Stimulated activated CD8-positive, alpha-beta memory T cell treated with anti-CD3 and anti-CD28 coated beads, Interleukin-15, amount 100 ng/mL, for 4 hours (primary cell): ENCODE measurements at places on chromosomes 2 and 18.

GRCh38 chr2:44799105-44799504 is 142.4 kb upstream of the SIX3 start:
- no peak for DNase-seq

DNA sequence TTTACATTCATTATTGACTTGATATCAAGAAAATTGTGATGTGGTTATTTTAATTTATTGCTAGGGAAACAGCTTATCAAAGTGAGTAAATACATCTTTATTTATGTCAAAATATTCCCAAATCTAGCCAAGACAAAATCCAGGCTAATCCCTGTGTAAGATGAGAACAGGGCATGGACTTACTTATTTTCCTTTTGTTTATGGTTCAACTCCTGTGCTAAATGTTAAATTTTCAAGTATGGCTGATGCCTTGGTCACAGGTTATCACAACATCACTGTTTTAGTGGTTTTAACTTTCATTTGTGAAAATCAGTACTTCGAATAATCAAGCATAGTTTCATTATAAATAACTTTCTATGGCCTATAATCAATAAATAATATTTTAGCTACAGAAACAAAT is 657.0 kb upstream of the SYT4 start:
- DNase-seq = no peak

- no peak for DNase-seq
Observed at GRCh38 chr2:183078163-183078463, 434 bp upstream of the DUSP19 start.

DNA sequence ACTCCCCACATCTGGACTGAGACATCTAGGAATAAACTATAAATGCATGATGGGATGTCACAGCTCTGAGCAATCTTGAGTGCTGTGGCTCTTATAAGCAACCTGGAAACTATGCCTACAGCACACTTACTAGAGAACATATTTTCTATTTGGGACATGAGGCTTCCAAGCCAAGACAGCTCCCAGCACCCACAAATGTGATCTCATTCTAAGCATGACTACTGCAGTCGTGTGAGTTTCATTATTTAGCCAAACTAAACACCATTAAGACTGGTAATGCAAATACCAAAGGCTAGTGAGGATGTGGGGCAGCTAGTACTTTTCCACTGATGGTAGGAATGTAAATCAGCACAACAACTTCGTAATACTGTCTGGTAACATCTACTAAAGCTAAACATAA is 72.5 kb downstream of the RTTN start:
- DNase-seq = no peak

GRCh38 chr2:78977661-78978145 is 47.8 kb upstream of the REG3G start:
- no peak for DNase-seq

DNA sequence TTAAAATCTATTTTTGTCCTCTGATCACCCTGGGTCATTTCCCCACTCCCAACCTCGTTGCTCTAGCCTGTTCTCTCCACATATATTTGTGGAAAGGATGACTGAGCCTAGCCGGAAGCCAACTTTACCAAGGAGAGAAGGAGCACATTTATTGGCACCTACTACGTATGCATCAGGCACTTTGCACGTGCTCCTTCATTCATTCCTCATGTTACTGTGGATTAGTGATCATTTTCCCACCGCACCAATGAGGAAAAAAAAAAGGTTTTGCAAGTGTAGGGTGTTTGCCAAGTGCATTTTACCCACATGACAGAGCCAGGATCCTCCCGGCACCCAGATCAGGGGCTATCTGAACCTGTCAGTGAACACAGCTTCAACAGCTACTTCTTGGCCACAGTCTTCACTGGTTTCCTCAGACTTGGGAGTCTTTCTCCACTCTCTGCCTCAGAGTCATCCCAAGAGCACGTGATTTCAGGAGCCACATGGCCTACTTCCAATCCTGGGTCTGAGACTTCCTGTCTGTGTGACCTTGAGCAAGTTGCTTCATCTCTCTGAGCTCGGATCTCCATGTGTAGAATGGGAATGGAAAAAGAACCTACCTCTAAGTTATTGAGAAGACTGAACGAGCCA is 1.9 kb upstream of the C1QL2 start:
- DNase-seq = no peak

DNA sequence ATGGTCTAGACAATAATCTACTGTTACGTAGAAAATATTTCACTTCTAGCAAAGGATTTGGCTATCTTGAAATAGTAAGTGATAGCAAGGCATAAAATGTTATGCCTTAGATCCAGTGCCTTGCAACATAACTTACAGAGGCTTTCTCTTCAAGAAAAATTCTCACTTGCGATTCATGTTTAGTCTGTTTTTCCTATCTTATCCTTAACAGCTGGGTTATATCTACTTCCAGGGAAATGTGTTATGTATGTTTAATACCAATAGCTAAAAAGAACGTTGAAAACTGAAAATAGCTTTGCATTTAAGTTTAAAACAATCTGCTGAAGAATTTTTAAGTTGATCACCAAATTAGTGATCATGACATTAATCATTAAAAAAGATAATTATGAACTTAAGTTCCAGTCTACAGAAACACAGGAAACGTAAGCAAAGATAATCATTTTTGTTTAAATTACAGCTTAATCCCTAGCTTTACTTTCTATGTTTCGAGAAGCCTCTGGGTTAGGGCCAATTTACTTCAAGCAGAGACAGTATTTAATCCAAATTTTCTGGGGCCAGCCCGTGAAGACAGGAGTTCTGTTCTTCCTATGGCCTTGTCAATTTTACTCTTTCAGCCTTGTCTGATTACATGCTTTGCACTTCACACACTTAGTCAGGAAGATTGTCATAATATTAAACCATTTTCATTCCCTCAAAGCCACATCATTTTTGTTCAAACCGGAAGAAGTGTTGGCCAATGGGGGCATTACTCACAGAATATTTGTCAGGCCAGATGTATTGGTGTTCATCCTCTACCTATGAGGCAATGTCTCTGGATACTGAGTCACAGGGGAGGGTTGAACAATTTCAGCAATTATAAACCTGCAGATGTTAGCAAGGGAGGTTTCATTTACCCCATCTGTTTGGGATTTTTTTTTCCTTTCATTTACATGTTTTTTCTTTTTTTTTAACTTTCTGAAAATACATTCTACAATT is 1132.9 kb upstream of the ZEB2 start:
- DNase-seq = no peak

GRCh38 chr18:9914584-9915290 is 921 bp downstream of the VAPA start:
- peak; percentile 62 for DNase-seq

- no peak for DNase-seq
Observed at GRCh38 chr2:157780211-157780610, 95.9 kb downstream of the ACVR1 start.

- no peak for DNase-seq
Observed at GRCh38 chr18:48996901-48997463, 46.2 kb upstream of the SMAD7 start.

GRCh38 chr2:24330161-24330560 is 30.2 kb downstream of the ITSN2 start:
- no peak for DNase-seq

- DNase-seq = no peak
Observed at GRCh38 chr2:241496904-241497877, 11.2 kb downstream of the STK25 start.

DNA sequence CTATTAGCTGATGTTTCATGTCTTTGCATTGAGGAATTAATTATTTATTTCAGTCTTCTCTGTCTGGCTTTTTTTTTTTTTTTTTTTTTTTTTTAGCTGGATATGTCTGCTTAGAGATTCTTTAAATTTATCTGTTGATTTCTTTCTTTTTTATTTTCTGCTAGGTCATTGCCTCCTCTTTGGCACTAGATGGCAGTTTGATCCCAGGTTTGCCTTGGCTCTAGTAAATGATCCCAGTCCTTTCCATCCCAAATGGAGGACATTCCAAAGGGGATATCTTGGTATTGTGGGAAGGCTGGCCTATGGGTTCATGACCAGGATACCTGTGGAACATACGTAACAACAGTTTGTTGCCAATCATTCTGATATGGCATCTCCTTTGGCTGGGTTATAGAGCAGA is 339.5 kb upstream of the GCFC2 start:
- no peak for DNase-seq

DNA sequence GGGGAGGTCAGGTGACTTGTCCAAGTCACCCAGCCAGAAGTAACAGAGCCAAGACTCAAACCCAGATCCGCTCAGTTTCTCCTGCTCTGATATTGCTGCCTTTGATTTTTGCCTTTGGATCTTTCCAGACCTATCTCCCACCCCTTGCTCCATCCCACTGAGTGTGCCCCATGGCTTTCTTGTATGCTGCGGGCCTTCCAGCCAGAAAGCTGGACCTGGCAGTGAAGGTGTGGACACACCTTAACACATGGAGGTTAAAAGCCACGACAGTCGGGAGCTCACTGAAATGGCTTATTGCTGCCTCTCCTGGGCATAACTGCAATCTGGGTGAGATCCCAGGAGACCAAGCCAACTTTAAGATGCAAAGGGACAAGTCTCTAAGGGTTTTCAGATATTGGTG is 86.7 kb downstream of the LONRF2 start:
- DNase-seq = no peak

DNA sequence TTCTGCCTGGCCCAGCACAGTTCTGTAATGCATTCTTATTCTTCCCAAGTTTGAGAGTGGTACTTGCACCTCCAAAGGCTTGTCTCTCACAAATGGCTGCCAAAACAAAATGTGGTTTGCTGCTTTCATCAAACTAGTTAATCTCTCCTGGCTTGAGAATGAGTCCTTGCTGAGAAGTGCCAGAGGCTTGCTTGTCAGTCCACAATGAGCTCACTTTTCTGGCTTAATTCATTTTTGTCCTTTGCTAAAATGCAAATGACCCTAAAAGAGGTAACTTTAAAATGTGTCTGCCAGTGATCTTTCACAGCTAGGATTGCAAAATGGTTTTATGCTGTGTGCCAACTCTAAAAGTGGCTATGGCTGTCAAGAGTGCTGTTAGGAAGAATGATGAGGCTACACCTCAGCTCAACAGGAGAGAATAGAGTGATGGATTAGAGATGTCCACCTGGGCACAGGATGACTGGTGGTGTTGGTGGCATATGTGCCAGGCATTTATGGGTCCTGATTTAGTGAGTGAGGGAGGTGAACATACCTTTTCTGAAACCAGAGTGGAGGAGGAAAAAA is 291.2 kb upstream of the HNMT start:
- DNase-seq = no peak

GRCh38 chr18:5145168-5145825 is 51.8 kb downstream of the AKAIN1 start:
- no peak for DNase-seq
